Fibroblast of the aortic adventitia (primary cell): ENCODE measurements at places on chromosomes 7 and 10. TPM values are rescaled to one million over a fixed set of nuclear protein-coding genes. Genes with fewer than 3 reads are reported as not detected.

The NUTM2D gene
- total RNA-seq = 0.82 and 2.6 TPM in 2 replicates

The NUTM2E gene
- total RNA-seq = under 0.01 TPM in 1 of 2 replicates, not detected in the other

- DNase-seq = no peak
Observed at GRCh38 chr10:6271663-6272062, 68.9 kb downstream of the PFKFB3 start.

GRCh38 chr7:30864101-30864500, 47.6 kb upstream of the AQP1 start:
- no peak for DNase-seq

GRCh38 chr10:58137813-58138212, 129.9 kb downstream of the IPMK start:
- DNase-seq = no peak

- no peak for DNase-seq
Observed at GRCh38 chr7:37645282-37646050, 38.1 kb upstream of the GPR141 start.

- DNase-seq = peak; percentile 71
Observed at GRCh38 chr7:91165006-91165845, 99.0 kb upstream of the FZD1 start.
